ENCODE measurements at places on chromosomes 5 and 9. TPM values are rescaled to one million over a fixed set of nuclear protein-coding genes. Genes with fewer than 3 reads are reported as not detected.

Gene GPRIN1
- 9.3 TPM for total RNA-seq

Gene ZNF454
- not detected for total RNA-seq

Gene SPINK13
- total RNA-seq: 0.31 TPM

Gene DNAH5
- 2.0 TPM for total RNA-seq

Gene DND1
- total RNA-seq: 0.72 TPM

Gene FANCG
- total RNA-seq: 47.5 TPM

Gene DRD1
- total RNA-seq: 0.07 TPM

Gene SPATA6L
- 1.9 TPM for total RNA-seq

Gene NEUROG1
- total RNA-seq: not detected

Gene GALNT10
- 110 TPM for total RNA-seq

Gene COL15A1
- total RNA-seq: 0.49 TPM

Gene CYLC2
- total RNA-seq: not detected

Gene TOPORS
- total RNA-seq: 14.7 TPM

Gene CCDC187
- 0.01 TPM for total RNA-seq

Gene ERCC8
- 11.0 TPM for total RNA-seq

Gene OBP2B
- not detected for total RNA-seq

Gene FOXD4
- 0.34 TPM for total RNA-seq

Gene PCDHA12
- 2.8 TPM for total RNA-seq

Gene DDX4
- total RNA-seq: 0.05 TPM

Gene PCDHA6
- 0.13 TPM for total RNA-seq

Gene SPINK6
- total RNA-seq: 0.27 TPM

Gene SPINK7
- not detected for total RNA-seq

Gene BNIP1
- 15.0 TPM for total RNA-seq

Gene SLC25A2
- not detected for total RNA-seq

Gene INSL6
- total RNA-seq: not detected

Gene GPBP1
- total RNA-seq: 45.6 TPM

Gene CDO1
- total RNA-seq: not detected

Gene ASPN
- not detected for total RNA-seq

Gene CERCAM
- 32.0 TPM for total RNA-seq

Gene CDH12
- not detected for total RNA-seq

Gene HSPA9
- total RNA-seq: 349 TPM

Gene SLC35A4
- 84.6 TPM for total RNA-seq

Gene N4BP3
- 0.74 TPM for total RNA-seq
